Fibroblast of skin of abdomen (primary cell): ENCODE measurements at places on chromosomes 3 and 15.

DNA sequence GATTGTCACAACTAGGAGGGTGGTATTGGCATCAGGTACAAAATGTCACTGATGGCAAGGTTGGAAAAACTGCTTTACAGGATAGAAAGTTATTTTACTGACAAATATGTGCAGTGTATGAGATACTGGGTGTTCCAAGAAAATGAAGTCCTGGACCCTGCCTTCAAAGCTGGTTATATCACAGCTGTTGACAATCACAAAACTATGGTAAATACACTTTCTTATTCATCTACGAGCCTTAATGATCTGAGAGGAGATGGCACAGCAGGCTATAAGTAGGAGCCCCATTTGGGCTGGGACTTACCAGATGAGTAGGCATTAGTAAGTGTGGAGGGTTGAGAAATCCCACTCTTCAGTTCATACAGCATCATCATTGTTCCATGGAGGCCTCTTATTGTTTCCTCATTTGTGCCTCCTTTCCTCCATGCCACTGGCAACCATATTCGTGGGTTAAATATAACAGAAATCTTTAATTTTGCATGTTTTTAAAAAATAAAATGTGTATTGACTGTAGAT is 66.9 kb downstream of the CMTM8 start:
- no peak for DNase-seq

- DNase-seq = no peak
Measured at GRCh38 chr3:11510001-11510340, 133.7 kb downstream of the VGLL4 start.

DNA sequence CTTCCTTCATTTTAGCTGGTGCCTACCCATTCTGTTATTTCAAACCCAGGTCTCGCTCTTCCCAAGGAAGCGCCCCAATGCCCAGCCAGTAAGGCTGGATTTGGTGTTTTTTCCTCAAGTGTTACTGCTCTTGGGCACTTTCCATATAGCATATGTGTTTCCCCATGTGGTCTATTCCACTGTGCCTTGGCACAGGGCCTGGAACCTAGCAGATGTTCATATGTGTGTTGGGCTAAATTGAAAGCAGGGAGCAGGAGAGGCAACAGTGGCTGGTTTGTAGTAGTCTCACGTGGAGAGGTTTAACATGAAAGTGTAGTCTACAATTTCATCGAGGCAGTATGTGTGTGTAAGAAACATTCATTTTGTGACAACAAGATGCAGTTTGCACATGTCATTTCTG is 48.2 kb upstream of the TEX264 start:
- DNase-seq = peak; percentile 76

DNA sequence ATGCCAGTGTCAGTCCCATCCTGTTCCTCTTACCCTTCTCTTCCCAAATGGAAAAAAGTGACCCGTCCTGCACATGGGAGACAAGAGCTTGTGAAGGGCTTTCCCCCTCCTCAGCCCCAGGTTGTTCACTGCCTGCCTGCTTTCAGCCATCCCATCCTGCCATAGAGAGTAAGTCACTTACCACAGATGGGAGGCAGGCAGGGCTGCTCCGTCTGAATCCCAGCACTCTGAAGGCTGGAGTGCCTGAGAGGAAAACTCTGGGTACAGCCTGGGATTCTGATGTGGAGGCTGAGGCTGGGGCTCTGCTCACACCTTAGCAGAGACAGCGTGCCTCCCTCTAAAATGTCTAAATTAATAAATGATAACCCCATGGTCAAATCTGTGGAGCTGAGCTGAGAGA is 14.8 kb downstream of the CPNE4 start:
- no peak for DNase-seq

DNA sequence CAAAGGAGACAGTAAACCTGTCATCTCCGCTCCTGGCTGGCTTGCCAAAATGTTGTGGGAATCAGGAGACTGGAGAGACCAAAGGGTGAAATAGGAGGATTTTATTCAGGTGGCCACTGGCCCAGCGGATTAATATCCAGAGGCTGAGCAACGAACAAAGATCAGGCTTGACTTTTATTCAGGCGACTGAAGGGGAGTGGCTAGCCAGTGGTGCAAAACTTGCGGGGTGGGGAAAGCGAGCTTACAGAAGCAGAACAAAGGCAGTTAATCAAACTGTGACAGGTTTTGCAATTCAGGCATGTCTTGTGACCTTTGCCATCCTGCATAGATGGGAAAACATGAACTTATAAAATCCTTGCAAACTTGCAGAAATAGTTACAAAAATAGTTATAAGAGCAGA is 19.8 kb upstream of the ACAD9 start:
- DNase-seq = no peak
